ENCODE measurements at places on chromosomes 12 and 14.

DNA sequence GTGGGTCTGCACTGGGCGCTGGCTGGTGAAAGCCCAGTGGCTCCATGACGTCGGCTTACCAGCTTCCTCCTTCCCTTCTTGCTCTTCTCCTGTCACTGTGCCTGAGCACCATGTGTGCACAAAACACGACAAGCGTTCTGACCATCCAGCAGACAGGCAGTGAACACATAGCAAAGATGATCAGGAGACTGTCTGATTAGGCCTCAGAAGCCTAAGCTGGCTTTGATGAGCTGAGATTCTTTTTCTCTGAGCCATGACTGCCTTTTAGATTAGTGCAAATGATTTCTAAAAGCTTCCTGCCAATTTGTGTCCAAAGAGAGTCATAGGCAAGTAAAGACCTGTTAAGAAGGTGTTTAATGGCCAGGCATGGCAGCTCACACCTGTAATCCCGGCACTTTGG is 83.1 kb downstream of the AACS start:
- no peak for DNase-seq

GRCh38 chr14:92663049-92663448 is 85.4 kb downstream of the LGMN start:
- no peak for DNase-seq

DNA sequence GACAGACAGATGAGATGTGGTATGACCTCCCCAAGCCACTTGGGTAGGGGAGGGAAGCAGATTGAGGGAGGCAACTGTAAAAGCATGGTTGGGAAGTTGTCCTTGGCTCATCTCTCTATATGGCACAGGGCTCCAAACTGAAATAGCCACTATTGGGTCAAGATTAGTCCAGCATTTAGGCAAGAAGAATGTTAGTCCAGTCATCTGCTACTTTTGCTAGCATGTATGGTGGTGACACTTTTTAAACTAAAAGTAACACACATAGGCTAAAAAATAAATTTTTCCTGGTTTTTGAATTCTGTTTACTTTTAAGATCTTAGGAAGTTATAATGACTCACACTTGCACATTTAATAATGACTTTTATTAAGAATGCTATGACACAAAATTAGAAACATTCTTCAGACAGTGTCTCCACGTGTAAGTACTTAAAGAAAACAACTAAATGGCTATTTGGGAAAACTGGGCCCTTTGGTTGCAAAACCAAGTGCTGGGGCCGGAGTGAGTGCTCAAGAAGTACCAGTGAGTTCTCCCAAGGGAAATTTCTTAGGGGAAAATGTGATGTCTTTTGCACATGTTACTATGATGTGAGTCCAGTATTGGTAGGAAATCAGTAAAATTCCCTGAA is 179.1 kb upstream of the HIF1A start:
- DNase-seq = no peak

- DNase-seq = no peak
Measured at GRCh38 chr12:27464220-27464554, 17.7 kb downstream of the SMCO2 start.

DNA sequence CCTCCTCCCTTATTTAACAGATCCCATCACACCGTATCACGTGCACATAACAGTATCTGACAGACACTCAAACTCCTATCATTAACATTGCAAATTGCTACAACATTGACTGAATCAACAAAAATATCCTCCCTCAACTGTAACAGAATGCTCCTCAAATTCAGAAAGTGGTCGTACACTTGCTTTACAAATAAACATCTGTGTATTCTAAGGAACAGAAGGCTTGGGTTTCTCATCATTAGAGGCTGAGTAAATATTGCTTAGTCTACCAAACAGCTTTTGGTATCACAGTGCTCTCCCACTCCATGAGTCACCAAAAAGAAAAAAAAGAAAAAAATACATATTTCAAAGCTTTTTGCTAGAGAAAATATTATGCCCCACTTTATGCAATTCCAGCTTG is 23.9 kb downstream of the FERMT2 start:
- DNase-seq = peak; percentile 69

GRCh38 chr12:94326727-94327126 is 132.9 kb downstream of the CEP83 start:
- no peak for DNase-seq

GRCh38 chr14:80839743-80840142 is 101.8 kb downstream of the CEP128 start:
- DNase-seq = no peak

- no peak for DNase-seq
Measured at GRCh38 chr12:50517421-50518048, 12.8 kb downstream of the DIP2B start.

GRCh38 chr14:20978687-20979086 is 11.1 kb upstream of the METTL17 start:
- DNase-seq = no peak

GRCh38 chr14:78103271-78103670 is 66.9 kb upstream of the NRXN3 start:
- DNase-seq = no peak

GRCh38 chr12:123468786-123469185 is 10.8 kb downstream of the SNRNP35 start:
- DNase-seq = no peak

DNA sequence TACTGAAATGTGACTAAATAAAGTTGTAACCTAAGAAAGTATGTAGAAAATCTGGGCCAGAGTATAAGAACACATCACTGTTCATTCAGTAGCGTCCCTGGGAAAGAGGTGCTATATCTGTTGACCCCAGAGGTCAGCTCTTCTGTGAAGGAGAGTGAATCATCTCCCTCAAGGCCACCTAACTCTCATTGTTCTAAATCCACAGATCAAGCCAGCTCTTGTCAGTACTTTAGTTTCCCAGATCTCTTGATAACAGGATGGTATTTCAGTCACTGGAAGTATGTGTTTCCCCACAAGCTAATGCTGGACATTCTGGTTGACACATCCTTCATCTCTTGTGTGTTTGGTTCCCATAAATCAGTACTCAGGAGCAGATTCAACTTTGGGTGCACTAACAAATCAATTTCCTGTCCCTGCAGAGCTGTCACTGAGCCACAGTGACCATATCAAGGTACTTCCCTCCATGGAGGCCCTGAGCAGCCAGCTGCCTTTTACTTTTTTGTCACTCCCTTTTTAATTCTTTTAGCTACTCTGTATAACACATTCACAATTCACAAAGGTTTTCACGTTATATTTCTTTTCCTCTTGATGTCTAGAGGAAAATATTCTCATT is 7.8 kb downstream of the KRT1 start:
- DNase-seq = no peak

GRCh38 chr12:8699714-8700113 is 1.9 kb downstream of the RIMKLB start:
- no peak for DNase-seq

- no peak for DNase-seq
Measured at GRCh38 chr12:108879615-108880254, at the start of gene DAO. Gene DAO, plus strand, starts transcription at chr12:108880092. Its CDS starts 4,915 bp downstream, at chr12:108885007.

- no peak for DNase-seq
Measured at GRCh38 chr14:23612354-23612732, 23.8 kb upstream of the DHRS2 start.

DNA sequence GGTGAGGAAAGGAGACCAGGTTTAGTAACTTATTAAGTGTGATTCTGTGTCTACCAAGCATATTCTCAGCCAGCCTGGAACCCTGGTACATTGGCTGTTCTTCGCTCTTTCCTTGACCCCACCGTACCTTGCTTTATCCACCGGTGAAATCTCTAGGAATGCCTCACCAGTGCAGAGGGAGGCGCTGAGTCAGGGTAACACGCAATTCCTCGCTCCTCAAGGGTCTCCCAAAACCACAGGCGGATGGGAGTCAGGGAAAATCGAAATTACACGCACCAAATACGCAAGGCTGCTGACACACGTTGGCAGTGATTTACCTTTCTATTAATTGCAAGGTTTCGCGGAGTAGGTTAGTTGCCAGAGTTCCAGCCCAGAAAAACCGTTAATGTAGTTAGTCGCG is 845 bp downstream of the L3HYPDH start:
- no peak for DNase-seq

GRCh38 chr12:123960856-123961255 is 11.8 kb downstream of the CCDC92 start:
- no peak for DNase-seq

DNA sequence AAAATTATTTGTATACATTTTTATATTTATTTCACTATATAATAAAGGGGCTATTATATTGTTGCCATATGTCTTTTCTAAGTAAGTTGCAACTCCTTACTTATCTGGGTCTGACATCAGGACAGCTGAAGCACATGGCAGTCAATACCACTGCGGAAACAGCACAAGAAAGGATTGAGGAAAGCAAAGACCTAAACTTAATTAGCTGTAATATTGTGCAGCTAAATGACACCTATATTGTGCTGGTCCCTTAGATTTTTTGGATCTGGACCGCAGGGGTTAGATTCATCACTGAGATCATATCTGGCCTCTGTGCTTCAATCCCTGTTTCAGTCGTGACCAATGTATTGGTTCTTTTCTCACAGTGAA is 359.6 kb upstream of the DIO2 start:
- no peak for DNase-seq

DNA sequence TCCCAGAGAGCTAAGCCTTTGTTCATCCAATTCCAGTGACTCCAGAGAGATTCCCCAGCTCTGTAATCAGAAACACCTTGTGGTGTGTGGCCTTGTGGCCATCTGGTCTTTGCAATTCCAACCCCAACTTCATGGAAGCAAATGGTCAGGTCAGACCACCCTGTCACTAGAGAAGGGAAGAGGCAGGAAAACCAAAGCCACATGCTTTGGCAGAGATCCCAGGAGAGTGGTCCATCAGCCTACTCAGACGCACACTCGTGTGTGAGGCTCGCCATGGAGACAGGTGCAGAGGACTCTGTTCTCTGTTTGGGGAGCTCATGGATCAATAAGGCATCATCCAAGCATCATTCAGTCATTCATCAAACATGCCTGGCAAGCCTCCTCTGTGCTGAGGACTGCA is 46.2 kb upstream of the TUNAR start:
- DNase-seq = no peak

- DNase-seq = no peak
Measured at GRCh38 chr12:62683776-62684569, 217.3 kb downstream of the MON2 start.

DNA sequence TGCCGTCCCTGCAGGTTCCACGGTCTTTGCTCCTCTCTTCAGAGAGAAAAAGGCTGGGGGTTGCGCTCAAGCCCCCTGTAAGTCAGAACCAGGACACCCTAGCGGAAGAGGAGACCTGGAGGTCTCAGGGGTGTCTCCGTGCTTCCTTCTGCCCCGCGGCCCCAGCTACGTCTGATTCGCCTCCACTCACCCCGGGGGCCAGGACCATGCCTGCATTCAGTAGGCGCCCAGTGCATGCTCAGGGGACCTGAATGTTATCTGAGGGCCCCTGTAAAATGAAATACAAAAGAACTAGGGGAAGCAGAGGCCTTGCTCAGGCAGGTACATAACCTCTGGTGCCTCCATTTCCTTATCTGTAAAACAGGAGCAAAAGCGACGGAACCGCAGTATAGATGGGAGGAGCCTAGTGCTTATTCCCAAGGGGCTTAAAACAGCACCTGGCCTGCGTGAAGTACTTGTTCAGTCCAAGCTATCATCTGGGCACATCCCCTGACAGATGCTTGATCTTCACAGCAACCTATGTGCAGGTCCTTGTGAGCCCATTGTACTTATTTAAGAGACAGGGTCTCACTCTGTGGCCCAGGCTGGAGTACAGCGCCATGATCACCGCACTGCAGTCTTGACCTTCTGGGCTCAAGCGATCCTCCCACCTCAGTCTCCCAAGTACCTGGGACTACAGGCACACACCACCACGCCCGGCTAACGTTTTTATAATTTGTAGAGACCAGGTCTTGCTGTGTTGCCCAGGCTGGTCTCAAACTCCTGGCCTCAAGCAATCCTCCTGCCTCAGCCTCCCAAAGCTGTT is 110.3 kb upstream of the NCOR2 start:
- DNase-seq = peak; percentile 7

- DNase-seq = no peak
Measured at GRCh38 chr12:5626151-5626550, 194.2 kb downstream of the NTF3 start.

DNA sequence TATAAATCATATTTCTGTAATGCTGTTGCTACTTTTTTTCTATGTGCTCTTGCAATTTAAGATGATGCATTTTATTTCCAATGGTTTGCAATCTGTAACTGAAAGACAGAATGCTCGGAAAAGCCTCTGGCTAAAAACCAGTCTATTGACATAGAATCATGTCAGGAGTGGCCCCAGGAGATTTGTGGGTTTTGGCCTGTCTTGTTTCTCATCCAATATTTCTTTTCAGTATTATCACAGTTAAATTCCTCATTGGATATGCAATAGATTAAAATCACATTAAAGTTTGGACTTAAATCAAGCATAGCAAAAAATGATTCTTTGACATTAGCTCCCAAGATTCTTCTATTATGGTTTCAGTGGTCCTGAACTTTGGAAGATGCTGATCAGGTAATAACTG is 19.1 kb upstream of the SLC38A2 start:
- no peak for DNase-seq

DNA sequence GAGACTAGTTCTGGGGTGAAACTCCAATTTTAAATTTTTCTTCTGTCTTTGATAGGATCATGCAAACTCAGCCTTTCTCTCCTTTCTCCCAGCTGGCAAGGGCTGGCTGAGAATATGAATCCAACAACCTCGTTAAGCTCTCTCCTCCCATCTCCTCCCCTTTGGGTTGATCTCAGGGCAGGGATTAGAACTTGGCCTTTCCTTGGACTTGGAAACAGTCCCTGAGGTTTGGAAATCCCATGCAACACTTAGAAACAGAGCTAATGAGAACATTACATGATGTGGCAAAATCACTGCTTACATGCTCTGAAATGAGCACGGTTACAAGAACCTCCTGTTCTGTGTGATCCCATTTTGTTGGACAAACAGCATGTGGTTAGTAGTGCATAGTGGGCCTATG is 31.6 kb downstream of the ACACB start:
- DNase-seq = no peak

Data from NCI-H1694 (cell line).